Renal cortical epithelial cell (primary cell): ENCODE measurements at places on chromosomes 4 and X. TPM values are rescaled to one million over a fixed set of nuclear protein-coding genes. Genes with fewer than 3 reads are reported as not detected.

Gene HEPH
- 0.10 TPM in 1 of 2 replicates, not detected in the other for total RNA-seq

Gene FMR1NB
- total RNA-seq: not detected in 2 replicates

Gene PABPC1L2B
- not detected in 2 replicates for total RNA-seq

Gene YIPF7
- not detected in 2 replicates for total RNA-seq

Gene FGFR3
- total RNA-seq: 1.4 and 3.7 TPM in 2 replicates

Gene NR3C2
- total RNA-seq: 2.0 and 5.2 TPM in 2 replicates

Gene AADAT
- 1.6 and 5.9 TPM in 2 replicates for total RNA-seq

Gene CSAG3
- not detected in 2 replicates for total RNA-seq

Gene CRMP1
- 0.25 TPM in 1 of 2 replicates, not detected in the other for total RNA-seq

Gene FAM9C
- total RNA-seq: not detected in 2 replicates

Gene LANCL3
- total RNA-seq: under 0.01 and 0.20 TPM in 2 replicates

Gene TRIML2
- total RNA-seq: not detected in 2 replicates

Gene SPANXA2
- not detected in 2 replicates for total RNA-seq

Gene STK32B
- 9.7 and 13.6 TPM in 2 replicates for total RNA-seq

Gene SOWAHB
- 6.9 and 36.6 TPM in 2 replicates for total RNA-seq

Gene GLUD2
- 2.9 and 3.5 TPM in 2 replicates for total RNA-seq

Gene GPR143
- total RNA-seq: 33.0 and 58.2 TPM in 2 replicates

Gene OTUD6A
- not detected in 2 replicates for total RNA-seq
